GM04504 (cell line): ENCODE measurements at places on chromosomes 11 and 22.

DNA sequence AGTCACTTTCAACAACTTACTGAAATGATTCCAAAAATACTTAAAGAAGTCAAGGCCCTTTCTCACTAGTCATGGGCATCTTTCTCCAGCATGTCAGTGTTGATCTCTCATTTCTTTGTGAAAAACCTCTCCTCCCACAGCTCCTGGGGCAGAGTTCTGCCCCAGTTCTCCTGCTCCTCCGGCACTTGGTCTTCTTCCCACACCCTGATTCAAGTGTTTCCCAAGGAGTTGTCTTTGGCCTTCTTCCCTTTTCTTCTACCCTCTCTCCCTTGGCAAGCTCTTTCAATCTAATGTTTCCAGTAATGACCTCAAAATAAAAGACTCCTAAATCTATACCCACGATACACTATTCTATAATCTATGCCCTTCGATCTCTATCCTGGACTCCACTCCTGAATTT, 42.1 kb upstream of the CCDC34 start:
- DNase-seq, result no peak

DNA sequence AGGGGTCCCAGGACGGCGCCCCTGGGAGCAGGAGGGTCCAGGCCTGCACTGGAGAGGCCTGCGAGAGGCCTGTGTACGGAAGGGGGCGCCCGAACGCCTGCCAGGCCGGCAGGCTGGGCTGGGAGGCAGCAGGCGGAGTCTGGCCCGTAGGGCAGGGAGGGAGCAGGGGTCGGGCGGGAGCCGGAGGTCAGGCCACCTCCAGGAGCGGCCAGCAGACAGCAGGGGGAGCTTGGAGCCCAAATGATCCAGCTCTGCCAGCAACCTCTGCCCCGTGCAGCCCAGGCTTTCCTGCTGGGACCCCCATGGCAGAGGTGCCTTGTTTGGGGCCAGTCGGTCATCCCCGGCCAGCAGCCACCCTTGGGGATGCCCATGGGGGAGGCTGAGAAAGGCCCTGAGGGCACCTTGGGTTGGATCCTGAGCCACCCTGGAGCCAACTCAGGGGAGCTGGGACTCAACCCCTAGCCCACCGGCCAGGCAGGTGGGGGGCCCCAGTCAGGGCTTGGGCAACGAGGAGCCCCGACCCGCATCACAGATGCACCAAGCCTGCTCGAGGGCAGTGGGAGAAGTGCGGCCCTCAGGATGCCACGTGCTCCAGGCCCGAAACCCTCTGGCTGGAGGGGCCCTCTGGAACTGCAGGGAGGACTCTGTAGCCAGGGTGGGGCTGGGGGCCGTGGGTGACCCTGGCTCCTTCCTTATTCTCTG, 9.6 kb upstream of the SYT8 start:
- DNase-seq, result no peak

GRCh38 chr11:60127311-60127811, 38.9 kb downstream of the MS4A2 start:
- DNase-seq, result no peak

DNA sequence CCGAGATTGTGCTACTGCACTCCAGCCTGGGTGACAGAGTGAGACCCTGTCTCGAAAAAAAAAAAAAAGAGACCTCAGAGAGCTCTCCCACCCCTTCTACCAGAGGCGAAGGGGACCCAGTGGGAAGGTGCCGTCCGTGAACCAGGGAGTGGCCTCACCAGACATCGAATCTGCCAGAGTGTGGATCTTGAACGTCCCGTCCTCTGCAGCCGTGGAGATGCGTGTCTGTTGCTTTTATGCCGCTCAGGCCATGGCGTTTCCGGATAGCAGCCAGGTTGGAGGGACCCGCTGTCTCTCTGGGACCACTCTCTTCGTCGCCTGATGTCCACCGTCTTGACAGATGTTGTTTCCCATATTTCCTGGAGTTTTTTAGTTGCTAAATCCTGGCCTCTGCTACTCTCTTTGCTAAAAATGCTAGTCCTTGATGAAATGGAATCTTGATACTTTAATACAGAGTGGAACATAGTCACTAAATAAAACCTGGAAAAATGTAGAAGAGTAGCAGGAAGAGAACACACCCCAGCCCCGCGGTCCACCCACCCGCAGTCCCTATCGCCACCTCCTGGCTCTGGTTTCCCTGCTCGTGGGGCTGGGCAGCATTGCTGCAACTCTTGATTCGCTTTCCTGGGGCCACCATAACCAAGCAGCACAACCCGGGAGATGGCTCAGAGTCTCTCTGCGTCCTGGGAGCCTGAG, 12.0 kb upstream of the MUC6 start:
- no peak for DNase-seq

GRCh38 chr11:94557421-94557820, 9.7 kb upstream of the PIWIL4 start:
- no peak for DNase-seq

- no peak for DNase-seq
Observed at GRCh38 chr22:28021116-28021997, 102.3 kb upstream of the PITPNB start.

- no peak for DNase-seq
Observed at GRCh38 chr11:129290966-129291365, 84.7 kb upstream of the BARX2 start.

DNA sequence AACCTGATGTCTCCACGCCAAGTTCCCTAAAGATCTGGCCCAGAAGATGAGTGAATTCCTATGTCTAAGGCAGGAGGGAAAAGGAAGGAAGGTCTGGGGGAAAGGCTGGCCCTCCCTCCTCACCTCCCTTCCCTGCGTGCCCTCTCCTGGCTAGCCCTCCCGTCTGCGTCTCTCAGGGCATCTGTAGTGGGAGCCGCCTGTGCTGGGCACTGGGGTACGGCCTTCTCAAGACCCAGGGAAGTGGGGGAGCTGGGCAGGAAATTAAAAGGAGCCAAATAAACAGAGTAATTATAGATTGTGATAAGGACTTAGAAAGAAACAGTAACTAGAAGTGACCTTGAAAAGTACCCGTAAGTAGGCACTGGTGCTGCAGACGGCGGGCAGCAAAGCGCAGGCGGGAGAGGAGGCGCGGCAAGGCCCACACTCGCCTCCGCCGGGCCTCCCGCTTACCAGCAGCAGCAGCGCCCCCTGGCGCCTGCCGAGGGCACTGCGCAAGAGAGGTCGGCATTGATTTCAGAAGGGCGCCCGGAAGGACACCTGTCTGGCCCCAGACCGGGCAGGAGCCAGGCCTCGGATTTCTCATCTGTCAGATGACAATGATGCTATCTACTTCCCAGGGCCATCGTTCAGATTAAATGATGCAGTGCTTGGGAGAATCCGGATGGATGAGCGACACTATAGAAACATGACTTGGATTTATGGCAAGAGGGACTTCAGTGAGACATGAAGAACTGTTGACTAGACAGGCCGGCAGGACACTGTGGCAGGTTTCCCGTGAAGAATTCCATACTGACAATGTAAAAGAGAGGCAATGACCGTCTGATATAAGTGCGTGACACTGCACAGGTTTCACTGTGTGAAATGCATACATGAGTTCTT, 7.3 kb downstream of the KCNJ1 start:
- no peak for DNase-seq

DNA sequence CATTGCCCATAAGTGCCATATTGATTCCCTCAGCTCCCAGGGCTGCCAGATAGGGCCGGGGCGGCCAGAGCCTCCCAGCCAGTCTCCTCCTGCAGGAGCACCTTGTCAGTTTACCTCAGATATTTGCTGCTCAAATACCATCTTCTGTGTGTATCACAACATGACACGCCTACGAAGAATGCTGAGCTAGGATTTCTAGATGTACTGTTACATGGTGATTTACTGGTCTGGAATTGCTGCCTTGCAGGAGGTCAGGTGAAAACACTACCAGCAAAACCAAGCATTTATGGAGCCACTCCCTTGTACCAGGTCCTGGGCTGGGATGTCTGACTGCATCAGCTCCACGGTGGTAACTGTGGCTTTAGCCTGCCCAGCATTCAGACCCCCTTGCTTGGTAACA, 11.8 kb downstream of the MICAL3 start:
- DNase-seq, result no peak

DNA sequence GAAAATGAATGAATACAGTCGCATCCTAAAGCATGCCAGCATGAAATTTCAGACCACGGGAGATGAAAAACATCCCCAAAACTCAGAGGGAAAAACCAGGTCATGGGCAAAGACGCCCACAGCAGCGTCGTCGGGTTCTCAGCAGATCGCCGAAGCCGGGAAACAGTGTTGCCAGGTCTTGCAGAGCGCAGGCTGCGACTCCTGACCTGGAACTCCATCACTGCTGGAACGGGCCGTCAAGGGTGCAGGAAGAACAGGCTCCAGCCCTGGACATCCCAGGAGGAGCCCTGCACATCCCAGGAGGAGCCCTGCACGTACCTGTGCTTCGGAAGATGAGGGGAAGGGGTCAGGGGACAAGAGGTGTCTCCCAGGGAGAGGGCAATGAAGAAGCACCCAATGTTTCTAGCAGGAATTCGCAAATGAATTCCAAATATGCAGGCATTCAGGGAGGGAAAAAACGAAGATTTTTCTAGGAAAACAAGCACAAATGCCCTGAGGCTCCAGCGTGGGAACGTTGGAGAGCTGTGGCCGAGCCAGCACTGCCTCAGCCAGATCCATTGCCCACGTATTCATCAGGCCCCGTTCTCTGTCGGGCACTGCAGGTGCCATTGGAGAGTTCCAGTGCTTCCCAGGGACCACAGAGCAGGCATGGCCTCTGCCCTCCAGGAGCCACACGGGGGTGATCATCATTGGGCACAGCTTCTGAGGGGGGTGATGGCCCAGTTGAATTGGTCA, 1110.4 kb downstream of the BRD1 start:
- no peak for DNase-seq

GRCh38 chr11:10522276-10522675, 18.7 kb downstream of the RNF141 start:
- DNase-seq, result no peak

- no peak for DNase-seq
Observed at GRCh38 chr11:772429-773390, 4.6 kb downstream of the GATD1 start.

DNA sequence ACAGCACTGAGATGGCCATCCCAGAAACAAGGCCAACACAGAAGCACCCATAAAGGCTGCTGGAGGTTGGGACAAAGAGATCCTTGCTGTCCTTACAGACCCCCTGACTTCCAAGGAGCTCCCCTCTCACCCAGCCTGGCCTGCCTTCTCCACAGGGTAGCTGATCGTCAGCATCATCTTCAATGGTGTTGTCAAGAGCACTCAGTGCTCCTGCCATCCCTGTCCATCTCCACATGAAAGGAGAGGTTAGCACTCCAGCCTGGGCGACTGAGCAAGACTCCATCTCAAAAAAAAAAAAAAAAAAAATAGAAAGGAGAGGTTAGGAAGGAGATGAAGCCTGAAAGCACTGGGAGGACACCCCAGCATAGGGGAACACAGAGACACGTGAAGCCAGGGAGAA, 2.1 kb upstream of the POU2AF3 start:
- no peak for DNase-seq

GRCh38 chr22:47547881-47548650, 785.6 kb downstream of the TBC1D22A start:
- DNase-seq, result no peak

DNA sequence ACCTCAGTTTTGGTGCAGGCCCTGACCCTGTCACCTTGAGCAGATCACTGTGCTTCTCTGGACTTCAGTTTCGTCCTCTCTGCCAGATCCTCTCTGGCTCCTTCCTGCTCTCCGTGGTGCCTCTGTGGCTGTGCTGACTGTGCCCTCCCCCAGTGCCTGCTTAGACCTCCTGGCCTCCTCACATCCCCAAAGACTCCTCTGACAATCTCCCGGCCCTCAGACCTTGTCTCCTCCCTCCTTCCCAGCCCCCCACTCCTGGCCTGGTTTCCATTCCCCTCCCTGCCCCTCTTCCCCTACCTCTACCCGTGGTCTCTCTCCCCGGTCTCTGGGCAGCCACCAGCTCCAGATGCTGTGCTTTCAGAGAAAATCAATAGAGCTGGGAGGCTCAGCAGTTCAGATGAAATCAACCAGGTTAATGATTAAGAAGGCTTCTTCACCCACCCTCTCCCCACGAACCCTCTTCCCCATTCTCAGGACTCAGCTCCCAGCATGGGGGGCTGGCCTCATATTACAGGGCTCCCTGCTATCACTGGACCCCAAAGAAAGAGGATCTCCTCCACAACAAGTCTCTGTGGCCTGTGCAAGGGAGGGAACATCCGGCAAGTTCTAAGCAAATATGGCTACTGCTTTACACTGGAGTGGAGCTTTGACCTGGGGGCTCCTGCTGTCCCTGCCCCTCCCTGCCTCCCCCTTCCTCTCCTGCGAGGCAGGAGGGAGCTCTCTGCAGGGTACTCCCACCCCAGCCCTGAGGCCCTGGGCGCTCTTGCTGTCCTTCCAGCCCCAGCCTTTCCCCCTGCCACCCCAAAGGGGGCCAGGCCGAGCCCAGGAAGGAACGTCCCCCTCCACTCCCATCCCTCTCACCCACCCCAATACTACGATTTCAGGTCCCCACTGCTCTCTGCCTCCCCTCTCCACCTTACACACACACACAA, 8.5 kb downstream of the BACE1-AS start:
- DNase-seq, result no peak
